Activated T-cell treated with anti-CD3 and anti-CD28 coated beads for 24 hours (primary cell): ENCODE measurements at places on chromosomes 3 and 15.

- no peak for DNase-seq
These were observed 402 bp downstream of the WWTR1 start for GRCh38 chr3:149657321-149657925.

DNA sequence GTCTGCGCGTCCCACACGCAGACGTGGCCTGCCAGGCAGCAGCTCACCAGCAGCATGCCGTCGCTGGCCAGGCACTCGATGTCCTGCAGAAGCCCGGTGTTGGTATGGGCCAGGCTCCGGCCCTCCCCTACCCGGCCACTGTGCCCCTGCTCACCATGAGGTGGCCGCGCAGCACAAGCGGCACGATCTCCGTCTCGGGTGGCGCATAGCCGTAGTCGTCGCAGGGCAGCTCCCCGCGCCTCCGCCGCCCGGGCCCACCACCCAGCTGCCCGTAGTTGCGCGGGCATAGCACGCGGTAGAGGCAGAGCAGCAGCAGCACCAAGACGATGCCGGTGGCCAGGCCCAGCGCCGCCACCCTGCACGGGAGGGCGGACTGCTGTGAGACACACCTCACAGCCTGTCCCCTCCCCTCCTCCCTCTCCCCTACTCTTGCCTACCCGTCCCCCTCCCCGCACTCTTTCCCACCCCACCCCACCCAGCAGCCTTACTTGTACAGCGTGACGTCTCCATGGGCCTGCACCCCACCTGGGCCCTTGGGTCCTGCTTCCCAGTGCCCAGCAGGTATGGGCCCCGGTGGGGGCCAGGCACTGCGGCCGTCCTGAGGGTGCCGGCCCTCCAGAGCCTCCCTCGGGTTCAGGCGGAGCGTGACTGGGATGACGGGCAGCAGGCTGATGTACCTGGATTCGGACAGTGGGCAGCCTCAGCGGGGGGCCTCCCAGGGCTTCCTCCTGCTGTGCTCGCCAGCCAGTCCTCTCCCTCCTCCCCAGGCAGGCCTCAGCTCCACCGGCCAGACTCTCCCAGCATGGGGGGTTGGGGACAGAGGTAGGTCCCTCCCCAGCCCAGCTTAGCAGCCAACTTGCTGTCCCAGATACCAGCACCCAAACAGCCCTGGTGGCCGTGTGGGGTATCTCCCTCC lies 37.6 kb downstream of the PTPN23 start:
- DNase-seq, result no peak

DNA sequence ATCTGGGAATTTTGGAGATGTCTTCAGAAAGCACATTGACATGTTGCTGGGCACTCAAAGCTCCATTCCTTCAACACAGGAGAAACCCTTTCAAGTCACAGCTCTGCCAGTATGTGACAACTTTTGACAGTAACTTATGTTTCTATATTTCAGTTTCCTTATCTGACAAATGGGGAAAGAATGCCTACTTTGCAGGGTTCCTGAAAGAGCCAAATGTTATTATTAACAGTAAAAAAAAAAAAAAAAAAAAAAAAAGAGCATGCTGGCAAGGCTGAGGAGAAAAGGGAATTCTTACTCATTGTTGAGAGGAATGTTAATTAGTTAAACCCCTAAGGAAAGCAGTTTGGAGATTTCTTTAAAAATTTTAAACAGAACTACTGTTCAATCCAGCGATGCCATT lies 272.5 kb upstream of the TGFBR2 start:
- DNase-seq, result no peak

GRCh38 chr3:12585970-12586369 lies 29.1 kb downstream of the MKRN2 start:
- no peak for DNase-seq
